Panc1 (cell line): ENCODE measurements at places on chromosomes 3 and 15. TPM values are rescaled to one million over a fixed set of nuclear protein-coding genes. Genes with fewer than 3 reads are reported as not detected.

RPUSD2 gene
- 17.5 TPM for total RNA-seq

RAB6B gene
- total RNA-seq = 49.2 TPM

GPR27 gene
- 0.15 TPM for total RNA-seq

FAM131A gene
- 30.1 TPM for total RNA-seq

RFTN1 gene
- 0.90 TPM for total RNA-seq

GOLGA8S gene
- 0.15 TPM for total RNA-seq

SYNPR gene
- not detected for total RNA-seq

CCR5 gene
- not detected for total RNA-seq

HRG gene
- total RNA-seq = not detected

GSK3B gene
- 35.3 TPM for total RNA-seq

MYLK gene
- total RNA-seq = 29.7 TPM

CCR3 gene
- total RNA-seq = not detected

DNA sequence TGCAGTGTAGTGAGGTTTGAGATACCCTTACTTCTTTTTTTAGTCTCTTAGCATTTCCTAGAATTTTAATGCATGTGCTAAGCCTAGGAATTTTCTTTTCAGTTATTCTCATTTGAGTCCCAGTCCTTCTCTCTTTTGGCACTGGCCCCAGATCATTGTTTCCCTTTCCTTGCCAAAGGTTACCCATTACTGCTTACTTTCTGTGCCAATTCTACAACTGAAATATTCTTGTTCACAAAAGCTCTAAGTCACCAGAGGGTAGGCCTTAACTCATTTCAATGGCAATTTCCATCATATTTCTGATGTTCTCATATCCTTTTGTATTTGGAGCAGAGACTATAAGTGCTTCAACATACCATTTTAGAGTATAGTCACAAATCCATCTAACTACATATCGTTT, 199.6 kb upstream of the CBLB start:
- DNase-seq = no peak

- no peak for DNase-seq
Measured at GRCh38 chr3:133404920-133405319, 5.1 kb downstream of the BFSP2 start.

- no peak for DNase-seq
Measured at GRCh38 chr3:82807781-82808180, 1046.3 kb upstream of the GBE1 start.

GRCh38 chr15:70206668-70207067, 109.0 kb upstream of the TLE3 start:
- no peak for DNase-seq

GRCh38 chr15:20357481-20358065, 184.0 kb downstream of the GOLGA6L6 start:
- DNase-seq = no peak

- no peak for DNase-seq
Measured at GRCh38 chr15:45023659-45024225, 747 bp downstream of the SORD start.

DNA sequence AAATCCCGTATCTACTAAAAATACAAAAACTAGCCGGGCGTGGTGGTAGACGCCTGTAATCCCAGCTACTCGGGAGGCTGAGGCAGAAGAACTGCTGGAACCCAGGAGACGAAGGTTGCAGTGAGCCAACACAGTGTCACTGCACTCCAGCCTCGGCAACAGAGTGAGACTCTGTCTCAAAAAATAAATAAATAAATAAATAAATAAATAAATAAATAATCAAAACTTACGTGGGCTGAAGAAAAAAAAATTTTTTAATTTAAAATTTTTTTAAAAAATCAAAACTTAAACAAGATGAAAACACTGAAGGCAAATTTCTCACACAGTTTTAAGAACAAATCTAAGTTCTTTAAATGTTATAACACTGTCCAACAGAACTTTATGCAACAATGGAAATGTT, 14.4 kb downstream of the MSL2 start:
- no peak for DNase-seq

DNA sequence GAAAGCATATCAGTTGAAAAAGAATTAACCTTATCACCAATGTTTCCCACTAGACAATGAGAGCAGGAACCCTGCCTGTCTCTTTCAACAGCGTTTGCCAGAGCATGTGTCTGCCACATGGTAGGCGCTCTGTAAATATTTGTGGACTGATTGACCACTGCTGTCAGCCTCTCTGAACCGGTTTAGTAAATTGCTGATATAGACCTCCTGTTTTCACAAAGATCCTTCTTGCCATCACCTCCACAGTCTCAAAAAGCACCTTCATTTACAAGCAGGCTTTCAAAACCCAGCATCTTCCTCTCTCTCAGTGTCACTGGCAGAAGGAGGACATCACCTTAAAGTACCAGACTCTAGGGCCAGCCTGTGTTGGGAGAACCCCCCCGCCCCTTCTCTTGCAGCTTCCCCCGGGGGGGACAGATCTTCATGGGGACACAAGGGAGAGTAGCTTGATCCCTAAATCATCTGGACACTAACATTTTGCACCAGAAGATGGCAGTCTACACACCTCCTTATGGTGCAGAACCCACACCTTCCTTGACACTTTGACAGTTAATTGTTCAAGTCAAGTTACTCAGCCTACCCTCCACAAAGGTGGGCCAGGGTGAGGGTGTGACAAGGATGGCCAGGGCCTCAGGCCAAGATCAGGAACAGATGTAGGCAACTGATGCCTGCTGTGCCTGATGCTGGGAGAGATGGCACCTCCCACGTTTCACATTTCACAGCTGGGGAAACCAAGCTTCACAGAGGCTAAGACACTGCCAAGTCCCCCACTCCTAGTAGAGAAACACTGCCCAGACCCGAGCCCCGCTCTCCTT, 37.8 kb upstream of the USP3 start:
- DNase-seq = no peak

DNA sequence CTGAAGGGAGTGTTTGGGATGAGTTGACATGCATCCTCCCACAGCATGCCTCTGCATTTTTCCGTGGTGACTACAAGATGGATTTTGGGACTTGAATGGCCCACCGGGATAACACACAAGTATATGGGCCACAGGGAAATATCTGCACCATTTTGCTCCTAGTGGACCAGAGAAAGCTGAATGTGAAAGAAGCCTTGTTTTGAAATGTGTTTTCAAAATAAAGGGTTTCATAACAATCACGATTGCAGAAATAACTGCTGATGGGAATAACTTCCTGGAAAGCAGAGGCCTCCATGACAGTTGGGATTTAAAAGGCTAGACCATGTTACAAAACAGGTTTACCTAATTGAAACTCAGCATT, 77.5 kb upstream of the PRR23C start:
- no peak for DNase-seq

DNA sequence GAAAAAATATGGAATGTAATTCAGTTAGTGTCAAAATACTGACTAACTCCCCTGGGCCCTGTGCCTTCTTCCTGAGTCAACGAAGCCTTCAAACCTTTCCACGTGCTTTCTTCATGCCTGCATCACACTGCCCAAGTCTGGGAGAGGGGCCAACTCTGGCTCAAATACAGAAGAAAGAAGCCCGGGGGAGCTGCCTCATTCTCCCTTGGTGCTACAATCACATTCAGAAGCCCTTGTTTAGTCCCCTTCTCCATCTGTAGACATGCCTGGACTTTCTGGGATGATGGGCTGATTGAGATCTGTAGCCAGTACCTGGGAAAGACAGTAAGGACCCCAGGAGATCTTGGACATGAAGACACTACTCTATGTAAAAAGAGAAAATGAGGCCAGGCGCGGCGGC, 77.8 kb upstream of the GSK3B start:
- DNase-seq = no peak

GRCh38 chr3:36928220-36928619, 16.6 kb downstream of the TRANK1 start:
- no peak for DNase-seq

- DNase-seq = no peak
Measured at GRCh38 chr3:165696496-165696895, 140.7 kb downstream of the BCHE start.

DNA sequence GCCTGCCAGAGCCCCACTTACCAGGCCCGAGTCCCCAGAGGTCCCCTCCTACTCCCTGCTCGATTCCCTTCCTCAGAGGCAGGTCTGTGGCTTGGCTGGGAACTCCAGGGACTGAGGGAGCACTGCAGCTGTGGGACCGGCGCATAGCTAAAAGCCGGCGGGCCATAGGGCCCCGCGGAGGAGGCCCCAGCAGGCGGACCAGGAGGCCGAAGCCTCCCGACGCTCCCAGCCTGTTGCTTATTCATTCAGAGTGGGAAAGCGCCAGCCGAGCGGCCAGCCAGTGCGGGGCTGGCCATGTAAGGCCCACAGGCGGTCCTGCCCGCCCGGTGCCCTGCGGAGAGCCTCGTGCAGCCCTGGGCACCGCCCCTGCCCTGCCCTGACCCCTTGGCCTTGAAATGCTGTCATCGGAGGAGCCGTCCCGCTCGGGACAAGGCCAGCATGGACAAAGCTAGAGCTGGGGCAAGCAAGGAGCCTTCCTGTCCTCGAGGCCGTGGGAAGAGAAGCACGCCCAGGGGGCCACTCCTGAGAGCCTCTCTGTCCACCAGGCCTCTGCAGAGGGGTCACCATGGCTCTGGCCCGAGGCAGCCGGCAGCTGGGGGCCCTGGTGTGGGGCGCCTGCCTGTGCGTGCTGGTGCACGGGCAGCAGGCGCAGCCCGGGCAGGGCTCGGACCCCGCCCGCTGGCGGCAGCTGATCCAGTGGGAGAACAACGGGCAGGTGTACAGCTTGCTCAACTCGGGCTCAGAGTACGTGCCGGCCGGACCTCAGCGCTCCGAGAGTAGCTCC, at the start of gene LOXL1:
LOXL1 (plus strand) TSS at position 244 of the 784 bp plus-strand sequence; CDS start at position 566, 322 bp downstream.
- no peak for DNase-seq

- DNase-seq = no peak
Measured at GRCh38 chr3:170323331-170323730, 34.2 kb upstream of the SKIL start.

- DNase-seq = no peak
Measured at GRCh38 chr3:38001456-38002081, 11.0 kb downstream of the VILL start.

DNA sequence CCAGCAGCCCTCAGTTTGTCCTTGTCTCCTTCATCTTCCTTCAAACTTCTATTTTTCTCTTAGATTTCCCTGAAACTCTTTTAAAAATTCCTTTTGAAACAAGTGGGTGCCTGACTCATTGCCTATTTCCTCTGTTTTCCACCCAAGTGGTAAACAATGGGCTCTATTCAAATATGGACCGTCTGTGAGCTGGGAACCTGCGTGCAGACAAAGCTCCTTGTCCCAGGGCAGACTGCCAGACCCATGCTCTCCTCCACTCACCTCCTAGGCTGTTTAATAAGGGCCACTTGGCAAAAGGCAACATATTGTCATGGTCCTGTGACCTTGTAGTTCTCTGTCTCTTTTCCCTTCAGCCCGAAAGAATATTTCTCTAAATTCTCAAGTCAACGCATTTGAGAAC, 332.7 kb upstream of the THBS1 start:
- no peak for DNase-seq

DNA sequence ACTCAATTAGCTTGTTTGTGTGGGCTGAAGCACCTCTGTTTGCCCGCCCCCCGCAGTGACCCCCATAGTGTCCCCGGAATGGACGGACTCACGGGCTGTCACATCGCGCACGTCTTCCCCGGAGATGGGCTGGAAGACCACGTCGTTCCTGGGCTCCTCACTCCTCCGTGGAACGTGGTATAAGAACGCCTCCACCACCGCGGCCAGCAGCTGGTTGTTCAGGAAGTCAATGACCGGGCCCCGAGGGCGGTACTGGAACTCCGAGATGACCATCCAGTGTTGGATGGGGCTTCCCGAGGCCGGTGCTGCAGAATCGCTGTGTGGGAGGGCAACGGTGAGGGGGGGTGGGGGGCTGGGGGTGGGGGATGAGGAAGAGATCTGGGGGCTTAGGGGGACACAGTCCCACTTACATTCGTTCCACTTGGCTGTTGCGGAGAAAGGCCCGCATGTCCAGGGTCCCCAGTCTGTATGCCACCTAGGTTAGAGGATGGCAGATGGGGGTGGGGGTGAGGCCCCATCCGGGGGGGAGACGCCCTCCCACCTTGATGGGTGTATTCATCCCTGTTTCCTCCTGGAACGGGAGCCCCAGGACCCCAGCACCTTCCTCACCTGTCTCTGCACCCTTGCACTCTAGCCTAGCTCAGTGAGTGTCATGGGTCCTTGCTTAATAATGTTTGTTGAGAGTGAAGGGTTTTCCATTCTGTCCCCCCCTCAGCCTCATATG, 30.2 kb downstream of the MUC20 start:
- DNase-seq = no peak

- DNase-seq = no peak
Measured at GRCh38 chr3:88061746-88062145, 2.7 kb downstream of the ZNF654 start.

- DNase-seq = no peak
Measured at GRCh38 chr3:183409219-183409618, 19.2 kb downstream of the MCF2L2 start.

DNA sequence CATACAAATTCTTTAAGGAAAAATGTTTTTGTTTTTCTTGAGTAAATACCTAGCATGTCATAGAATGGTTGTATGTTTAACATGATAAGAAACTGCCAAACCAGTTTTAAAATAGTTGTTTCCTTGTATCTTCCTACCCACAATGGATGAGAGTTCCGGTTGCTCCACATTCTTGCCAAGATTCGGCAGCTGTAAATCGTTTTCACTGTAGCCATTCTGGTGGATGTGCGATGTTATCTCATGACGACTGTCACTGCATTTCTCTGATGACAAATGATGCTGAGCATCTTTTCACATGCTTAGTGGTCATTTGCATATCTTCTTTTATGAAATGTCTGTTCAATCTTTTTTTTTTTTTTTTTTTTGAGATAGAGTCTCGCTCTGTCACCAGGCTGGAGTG, 36.6 kb upstream of the SH3GL3 start:
- no peak for DNase-seq

DNA sequence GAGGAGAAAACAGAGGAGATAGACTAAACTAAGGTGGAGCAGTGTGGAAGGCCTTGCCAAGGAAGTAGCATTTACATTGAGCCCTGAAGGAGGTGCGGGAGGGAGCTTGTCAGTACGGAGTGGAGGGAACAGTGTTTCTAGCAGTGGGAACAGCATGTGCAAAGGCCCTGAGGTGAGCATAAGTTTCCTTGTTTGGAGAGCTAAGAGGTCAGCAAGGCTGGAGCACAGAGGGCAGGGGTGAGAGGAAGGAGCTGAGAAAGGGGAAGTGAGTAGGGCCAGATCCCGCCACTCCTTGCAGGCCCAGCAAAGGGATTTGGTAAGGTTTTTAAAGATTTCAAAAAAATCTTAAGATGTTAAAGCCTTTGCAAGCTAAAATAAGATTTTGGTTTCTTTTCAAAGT, 70.1 kb downstream of the HMCES start:
- DNase-seq = no peak

GRCh38 chr15:27725731-27726130, 373.4 kb downstream of the OCA2 start:
- DNase-seq = no peak

- DNase-seq = no peak
Measured at GRCh38 chr15:52069559-52069958, 43.0 kb downstream of the BCL2L10 start.

- DNase-seq = peak; percentile 86
Measured at GRCh38 chr3:8629151-8630021, 15.2 kb downstream of the SSUH2 start.

GRCh38 chr3:12312010-12312409, 23.1 kb downstream of the PPARG start:
- DNase-seq = no peak
